ENCODE measurements at places on chromosomes 3 and 15.

DNA sequence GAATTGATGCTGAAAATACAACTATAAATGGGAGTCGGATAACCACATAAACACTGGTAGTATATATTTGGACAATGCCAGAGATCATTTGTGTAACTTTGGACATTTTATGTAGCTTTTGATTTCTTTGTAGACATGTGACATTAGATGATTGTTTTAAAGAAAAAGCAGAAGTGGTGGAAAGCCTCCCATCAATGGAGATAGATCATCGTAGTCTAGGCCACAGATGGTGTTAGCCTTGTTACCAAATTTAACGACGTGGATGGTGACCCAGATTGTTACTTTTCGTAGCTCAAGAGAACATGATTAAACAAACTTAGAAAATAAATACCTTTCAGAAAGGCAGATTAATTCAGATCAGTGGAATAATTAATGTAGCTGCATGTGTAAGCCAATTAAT is 8.8 kb downstream of the CACNA1D start:
- DNase-seq, result no peak

- DNase-seq, result no peak
Observed at GRCh38 chr15:48868023-48868422, 9.9 kb upstream of the EID1 start.

GRCh38 chr15:86855307-86856291 is 775.9 kb downstream of the AGBL1 start:
- no peak for DNase-seq

- no peak for DNase-seq
Observed at GRCh38 chr15:62262305-62262941, 97.3 kb upstream of the C2CD4B start.

GRCh38 chr3:14843321-14843720 is 24.6 kb downstream of the FGD5 start:
- DNase-seq, result no peak

- DNase-seq, result no peak
Observed at GRCh38 chr15:62559381-62559733, 394.3 kb upstream of the C2CD4B start.
